ENCODE measurements at places on chromosomes 7 and 10.

GRCh38 chr10:51472154-51472553 is 227.2 kb downstream of the CSTF2T start:
- no peak for DNase-seq

GRCh38 chr7:30650421-30650808 is 31.8 kb downstream of the CRHR2 start:
- DNase-seq: no peak

GRCh38 chr10:124952123-124952522 is 10.2 kb downstream of the ZRANB1 start:
- no peak for DNase-seq

GRCh38 chr10:30047430-30047829 is 12.0 kb downstream of the JCAD start:
- DNase-seq: no peak
